Activated naive CD4-positive, alpha-beta T cell treated with anti-CD3 and anti-CD28 coated beads for 36 hours (primary cell): ENCODE measurements at places on chromosomes 11 and 22. TPM values are rescaled to one million over a fixed set of nuclear protein-coding genes. Genes with fewer than 3 reads are reported as not detected.

DNA sequence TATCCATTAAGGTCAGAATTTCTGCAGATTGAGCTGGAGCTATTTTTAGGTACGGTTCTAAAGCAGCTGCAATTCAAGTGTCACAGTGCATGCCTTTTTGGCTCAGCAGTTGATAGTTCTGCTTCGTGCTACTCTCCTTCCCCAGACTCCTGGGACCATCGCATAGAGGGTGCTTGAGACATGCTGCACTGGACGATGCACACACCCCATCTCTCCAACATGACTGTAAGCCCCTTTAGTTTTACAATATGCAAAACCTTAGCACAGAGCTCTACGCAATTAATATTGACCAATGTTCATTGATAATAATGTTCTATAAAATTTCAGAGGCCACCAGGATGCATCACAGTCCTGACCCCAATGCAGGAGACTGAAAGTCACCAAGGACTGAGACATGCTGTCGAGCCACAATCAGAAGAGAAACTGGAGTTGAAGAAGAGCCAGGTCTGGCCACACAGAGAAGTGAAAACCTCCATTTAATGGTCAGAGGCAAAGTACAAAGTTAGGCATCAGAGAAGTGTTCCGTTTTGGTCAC is 120.9 kb upstream of the ZC3H12C start:
- H3K4me3 ChIP-seq: no peak overlapping the region
- H3K27ac ChIP-seq: no peak overlapping the region
- no peaks in the 10 kb centered on the region for H3K27me3 ChIP-seq
- peaks cover 6% of the 10 kb centered on the region for H3K4me1 ChIP-seq
- no peak for DNase-seq
- H3K36me3 ChIP-seq: no peaks in the 10 kb centered on the region

DNA sequence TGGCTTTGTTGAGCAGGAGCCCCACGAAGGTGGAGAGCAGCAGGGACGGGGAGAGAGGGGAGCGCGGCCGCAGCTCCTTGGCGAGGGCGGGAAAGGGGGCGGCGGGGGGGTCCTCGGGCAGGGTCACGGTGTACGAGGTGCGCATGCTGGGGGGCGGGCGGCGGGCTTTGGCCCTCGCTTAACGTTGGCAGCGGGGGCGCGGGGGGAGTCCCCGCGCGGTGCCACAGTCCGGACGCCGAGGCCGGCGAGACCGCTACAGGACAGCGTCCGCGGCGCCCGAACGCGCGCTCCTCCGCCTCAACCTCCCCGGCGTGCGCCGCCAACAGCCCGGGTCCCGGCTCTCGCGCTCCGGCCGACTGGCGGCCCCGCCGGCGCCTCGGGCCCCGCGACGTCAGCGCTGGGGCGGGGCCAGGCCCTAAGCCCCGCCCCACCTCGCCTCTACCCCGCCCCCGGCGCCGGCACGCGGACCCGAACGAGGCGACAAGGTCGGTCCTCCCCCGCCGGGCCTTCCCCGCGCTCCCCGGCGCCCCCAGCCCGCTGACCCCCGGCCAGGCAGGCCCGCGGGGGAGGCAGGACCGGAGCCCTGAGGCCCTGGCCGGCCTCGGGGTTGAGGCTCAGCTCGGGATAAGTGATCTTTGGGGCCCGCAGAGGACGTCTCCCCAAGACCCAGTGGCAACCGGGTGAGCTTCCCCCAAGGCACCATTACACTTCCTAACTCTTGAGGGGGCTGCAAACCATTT is 17.5 kb downstream of the USP2 start:
- peaks cover 10% of the 10 kb centered on the region for H3K4me1 ChIP-seq
- no peak overlapping the region for H3K27ac ChIP-seq
- H3K4me3 ChIP-seq: peak overlapping the region; percentile 63

Gene OR51A7
- not detected for total RNA-seq

DNA sequence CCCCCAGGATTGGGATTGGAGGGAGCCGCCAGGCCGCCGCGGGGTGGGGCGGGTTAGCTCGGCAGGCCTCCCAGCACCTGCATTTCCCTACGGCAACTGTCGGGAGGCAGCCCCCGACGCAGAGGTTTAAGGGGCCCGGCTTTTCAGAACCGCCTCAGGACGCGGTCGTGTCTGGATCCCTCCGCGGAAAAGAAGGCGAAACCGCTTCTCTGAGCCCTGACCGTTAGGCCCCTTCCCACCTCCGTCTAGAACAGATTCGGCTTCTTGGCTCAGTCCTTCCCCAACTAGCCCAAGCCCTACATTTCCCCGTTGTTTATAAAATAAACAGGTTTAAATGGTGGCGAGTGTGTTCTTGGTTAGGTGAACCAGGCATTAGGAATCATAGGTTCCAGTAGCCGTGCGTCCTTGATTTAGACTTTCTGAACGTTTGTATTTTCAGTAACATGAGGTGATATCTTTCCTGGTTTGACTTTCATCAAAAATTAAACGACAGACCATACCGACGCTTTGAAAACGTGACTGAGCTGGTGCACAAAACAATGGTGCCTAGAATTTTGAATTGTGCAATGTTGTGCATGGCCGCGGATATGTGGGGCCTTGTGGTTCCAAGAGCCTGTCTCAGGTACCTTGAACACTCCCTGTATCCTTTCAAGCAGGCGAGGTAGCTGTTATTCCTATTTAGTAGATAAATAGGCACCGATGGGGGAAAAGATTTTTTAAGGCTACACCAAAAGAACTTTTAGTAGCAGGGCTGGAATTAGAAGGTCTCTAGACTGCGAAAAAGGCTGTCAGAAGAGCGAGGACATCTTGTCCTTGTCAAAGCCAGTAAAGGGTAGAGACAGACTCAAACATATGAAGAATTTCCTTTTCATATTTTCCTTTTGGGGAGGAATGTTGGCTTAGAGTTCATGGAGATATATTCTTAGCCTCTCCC is 1.2 kb upstream of the HSPA8 start:
- DNase-seq: peak; percentile 53
- peaks cover 35% of the 10 kb centered on the region for H3K4me1 ChIP-seq
- H3K27ac ChIP-seq: peak overlapping the region; percentile 99
- H3K4me3 ChIP-seq: peak overlapping the region; percentile 97

DNA sequence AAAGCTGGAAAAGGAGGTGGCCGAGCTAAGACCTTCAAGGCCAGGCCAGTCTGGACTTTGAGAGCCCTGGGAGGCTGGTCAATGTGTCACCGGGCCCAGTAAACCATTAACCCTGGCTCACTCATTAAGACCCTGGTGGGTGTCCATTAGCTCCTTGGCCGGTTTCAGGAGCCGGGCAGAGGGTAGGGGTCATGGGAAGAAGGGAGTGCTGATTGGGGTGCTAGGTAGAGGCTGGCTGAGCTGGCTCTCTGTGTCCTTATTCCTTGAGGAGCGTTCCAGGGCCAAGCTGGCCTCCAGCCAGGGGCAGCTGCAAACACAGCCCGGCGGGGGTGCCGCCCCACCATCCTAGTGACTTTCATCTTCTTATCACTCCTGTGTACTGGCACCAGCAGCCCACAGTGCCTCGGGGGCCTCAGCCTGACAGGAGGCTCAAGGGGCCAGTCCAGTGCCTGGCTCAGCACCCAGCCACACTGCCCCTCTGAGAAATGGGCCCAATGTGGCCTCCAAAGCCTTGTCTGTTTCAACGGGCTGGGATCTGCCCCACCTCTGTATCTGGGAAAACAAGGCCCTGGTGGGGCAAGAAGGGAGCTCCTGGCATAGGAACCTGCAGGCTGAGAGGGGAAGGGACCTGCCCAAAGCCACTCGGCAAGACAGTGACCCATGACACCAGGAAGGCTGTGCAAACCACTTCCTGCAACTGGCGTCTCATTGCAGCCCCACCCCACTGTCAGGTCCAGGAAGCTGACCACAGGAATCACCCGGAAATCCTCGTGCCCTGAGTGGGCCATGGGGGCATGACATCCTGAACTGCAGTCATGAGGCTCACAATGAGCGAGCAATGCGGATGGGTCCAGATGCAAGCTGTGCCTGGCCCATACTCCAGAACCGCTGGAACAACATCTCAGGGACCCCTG is 15.1 kb upstream of the RGL4 start:
- no peak overlapping the region for H3K27ac ChIP-seq
- H3K36me3 ChIP-seq: peaks cover 10% of the 10 kb centered on the region
- H3K4me1 ChIP-seq: no peaks in the 10 kb centered on the region
- no peak for DNase-seq
- no peak overlapping the region for H3K4me3 ChIP-seq

- H3K36me3 ChIP-seq: no peaks in the 10 kb centered on the region
- DNase-seq: no peak
- H3K27ac ChIP-seq: no peak overlapping the region
Measured at GRCh38 chr11:90241414-90241813, 18.6 kb upstream of the CHORDC1 start.
